ENCODE measurements at places on chromosomes 11 and 22.

DNA sequence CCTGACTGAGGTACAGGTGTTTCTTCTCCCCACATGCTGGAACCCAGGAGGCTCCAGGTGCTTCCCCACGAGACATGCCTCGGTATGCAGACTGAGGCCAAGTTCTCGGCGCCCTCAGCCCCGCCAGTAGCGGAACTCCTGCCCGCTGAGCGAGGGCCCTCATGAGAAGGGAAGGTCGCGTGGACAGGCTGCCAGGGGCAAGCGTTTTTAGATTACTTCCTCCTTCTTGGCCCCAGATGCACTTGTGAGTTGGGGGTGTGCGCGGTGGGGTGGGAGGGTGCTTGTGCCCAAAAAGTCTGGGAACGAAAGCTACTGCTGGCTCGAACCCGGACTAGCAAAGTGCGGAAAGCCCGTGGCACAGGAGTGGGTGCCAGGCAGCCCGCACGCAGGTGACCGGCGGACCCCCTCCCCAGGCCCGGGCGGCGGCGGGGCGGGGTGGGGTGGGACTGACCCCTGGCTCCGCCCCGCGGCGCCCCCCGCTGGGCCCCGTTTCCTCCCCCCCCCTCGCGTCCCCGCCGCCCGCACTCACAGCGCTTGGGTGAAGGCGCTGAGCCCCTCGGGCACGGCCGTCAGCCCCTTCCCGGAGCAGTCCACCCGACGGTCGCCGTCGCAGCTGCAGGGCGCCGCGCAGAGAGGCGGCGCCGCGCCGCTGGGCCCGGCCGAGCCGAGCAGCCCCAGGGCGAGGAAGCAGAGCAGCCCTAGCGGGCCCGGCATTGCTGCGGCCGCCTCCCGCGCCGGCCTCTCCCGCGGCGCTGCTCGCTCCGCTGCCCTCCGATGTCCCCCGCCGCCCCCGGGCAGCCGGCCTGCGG, 797 bp downstream of the LGR4 start:
- ATAC-seq: peak; percentile 70

DNA sequence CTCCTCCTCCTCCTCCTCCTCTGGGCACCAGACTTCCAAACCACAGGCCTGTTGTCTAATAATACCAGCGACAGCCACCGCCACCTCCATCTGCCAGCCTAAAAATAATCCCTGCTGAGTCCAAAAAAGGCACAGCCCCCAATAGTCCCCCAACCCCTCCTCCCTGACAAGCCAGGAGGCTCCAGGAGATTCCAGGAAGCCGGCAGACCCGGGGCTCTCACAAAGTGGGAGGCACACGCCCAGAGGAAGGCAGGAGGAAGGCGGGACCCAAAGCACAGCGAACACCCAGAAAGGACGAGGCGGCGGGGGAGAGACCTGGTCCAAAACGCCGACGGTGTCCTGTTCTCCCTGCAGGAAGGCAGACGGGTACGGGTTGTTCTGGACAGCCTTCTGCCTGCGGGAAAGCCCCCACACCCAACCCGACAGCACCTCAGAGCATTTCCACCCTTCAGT, 5.9 kb downstream of the IGSF9B start:
- no peak for ATAC-seq

GRCh38 chr22:48181263-48181955, 1419.0 kb downstream of the TBC1D22A start:
- ATAC-seq: no peak

DNA sequence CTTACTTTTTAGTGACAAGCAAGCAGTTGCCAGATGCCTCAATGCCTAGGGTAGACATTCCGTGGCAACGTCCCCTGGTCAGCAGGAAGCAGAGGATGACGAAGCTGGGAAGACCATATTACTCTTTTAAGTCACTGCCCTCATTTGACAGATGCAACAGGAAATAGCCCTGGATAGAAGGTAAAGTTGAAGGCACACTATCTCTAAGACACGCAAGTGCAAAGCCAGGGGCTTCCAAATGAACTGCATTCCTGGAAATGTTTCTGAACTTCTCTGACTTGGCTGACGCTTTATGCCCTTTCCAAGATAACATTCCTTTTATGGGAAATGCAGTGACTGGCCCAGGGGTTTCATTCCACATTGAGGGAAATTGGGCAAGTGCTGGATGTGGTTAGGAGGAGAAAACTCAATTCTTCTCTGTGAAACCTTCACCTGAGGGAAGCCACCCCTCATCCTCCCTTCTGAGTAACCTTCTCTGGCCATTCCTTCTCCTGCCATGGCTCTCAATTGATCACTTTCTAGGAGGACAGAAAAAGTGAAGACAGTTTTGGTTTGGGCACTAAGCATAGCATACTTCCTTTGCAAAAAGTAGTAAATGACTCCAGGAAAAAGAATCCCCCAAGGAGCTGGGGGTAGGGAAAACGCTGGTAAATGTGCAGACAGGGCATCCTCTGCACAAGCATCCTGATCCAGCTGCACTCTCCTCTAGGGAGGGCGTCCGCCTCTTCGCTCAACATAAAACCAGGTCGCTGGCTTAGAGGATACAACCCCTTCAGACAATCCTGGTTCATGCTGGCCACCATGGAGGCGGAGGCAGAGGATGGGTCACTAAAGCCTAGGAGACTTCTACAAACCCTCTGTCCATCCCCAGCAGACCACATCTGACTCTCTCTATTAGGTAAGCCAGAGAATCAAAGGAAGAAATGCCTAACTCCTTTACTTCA, 14.5 kb downstream of the PCSK7 start:
- no peak for ATAC-seq

GRCh38 chr22:24303007-24303406, 32.4 kb downstream of the SPECC1L start:
- no peak for ATAC-seq

DNA sequence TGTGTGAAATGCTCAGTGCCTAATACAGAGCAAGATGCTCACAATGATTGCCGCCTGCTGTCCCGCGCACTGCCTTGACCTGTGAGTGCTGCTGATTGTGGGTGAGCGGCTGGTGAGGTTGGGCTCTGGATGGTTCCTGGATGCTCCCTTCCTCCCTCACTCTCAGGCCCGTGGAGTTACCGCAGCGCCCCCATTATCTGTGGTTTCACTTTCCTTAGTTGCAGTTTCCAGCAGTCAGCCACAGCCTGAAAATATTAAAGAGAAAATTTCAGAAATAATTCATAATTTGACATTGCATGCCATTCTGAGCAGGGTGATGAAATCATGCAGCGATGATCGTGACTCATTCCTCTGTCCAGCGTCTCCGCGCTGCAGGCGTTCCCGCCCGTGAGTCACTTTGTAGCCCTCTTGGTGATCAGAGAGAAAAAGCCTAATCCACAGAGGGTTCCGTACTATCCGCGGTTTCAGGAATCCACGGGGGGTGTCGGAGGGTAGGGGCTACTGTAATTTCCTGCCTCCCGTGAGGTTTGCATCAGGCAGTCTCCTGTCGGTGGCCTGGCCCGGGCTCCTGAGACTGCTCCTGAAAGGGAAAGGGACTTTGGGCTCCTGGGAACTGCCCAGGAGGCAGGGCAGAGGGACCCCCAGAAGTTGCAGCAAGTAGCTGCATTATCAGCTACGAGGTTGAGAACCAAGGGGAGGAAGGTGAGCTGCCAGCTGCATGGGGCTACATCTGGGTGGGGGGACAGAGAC, 10.6 kb downstream of the RPL3 start:
- no peak for ATAC-seq

DNA sequence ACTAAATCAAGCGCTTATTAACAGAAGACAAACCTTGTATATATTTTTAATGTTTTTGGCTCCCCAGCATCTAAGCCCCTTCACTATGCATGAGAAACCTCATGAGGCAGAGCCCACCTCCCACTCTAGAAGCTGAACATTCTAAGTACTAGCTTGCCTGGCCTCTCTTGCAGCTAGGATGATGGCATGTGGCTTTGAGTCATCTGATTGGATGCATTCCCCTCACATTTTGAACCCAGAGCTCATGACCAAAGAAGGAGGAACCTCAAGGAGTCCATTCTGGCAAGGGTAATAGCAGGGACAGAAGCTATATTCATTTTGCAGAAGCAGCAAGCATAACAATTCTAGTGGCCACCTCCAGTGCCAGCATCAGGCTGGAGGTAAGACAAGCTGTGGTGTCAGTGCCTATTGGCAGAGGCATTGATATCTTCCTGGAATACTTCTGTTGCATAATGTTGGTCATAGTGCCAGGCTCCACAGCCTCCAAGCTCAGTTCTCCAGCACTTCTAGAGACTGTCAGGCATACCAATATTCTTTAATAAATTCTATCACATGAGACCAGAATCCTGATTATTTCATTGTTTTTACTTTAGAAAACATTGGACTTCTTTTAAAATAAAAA, 14.2 kb upstream of the ZC3H12C start:
- ATAC-seq: no peak

DNA sequence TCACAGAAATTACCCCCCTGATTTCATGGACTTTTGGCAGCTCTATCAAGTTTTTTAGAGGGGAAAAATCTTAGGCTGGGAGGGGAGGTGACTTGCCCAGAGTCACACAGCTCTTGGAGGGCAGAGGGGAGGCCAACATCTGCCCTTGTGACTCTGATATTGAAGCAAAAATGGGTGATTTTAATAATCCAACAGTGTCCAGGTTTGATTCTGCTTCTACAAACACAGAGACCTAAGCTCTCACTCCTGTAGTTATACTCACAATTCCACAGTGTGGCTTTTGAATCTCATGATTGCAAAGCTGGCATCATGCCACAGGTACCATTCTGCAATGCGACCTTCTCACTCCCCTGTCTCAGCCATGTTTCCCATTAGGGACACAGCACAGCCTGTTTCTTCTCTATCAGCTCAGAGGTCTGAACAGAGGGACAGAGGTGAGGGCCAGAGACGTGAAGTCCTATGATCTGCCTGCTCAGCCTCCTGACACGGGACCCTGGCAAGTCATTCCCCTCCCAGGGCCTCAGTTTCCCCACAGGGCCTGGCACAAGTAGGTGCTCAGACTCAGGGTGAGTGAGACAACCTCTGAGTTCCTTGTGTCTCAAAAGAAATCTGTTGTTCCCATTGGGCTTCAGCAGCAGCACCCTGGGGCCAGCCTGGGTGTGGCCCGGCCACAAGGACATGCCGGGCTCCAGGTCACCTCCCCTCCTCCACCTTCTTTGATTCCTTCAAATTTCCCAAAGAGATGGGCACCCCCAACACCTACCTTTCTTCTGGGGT, 766 bp downstream of the APOL2 start:
- peak; percentile 8 for ATAC-seq

DNA sequence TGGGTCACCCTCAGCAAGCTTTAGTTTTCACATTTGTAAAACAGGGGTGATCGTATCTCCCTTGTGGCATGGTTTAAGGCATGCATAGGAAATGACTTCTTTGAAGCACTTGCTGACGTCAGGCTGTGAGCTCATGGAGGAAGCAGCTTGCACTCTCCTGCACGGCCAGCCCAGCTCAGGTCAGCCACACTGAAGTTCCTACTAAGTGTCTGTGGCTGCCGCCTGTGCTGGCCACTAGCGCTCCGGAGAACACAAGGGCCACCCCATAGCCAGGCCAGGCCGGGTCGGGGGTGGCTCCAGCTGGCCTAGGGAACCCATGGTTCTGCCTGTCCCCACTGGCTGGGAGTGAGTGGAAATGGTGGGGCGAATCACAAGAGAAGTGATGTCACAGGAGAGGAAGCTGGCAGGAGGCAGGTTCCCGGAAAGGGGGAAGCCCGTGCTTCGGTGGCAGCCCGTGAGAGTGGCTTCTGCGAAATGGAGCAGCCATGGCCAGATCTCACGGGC, 28.2 kb downstream of the KCTD17 start:
- peak; percentile 70 for ATAC-seq

- ATAC-seq: no peak
Measured at GRCh38 chr11:28269586-28269985, 161.4 kb downstream of the METTL15 start.

GRCh38 chr11:129720156-129720555, 95.5 kb upstream of the TMEM45B start:
- ATAC-seq: no peak

DNA sequence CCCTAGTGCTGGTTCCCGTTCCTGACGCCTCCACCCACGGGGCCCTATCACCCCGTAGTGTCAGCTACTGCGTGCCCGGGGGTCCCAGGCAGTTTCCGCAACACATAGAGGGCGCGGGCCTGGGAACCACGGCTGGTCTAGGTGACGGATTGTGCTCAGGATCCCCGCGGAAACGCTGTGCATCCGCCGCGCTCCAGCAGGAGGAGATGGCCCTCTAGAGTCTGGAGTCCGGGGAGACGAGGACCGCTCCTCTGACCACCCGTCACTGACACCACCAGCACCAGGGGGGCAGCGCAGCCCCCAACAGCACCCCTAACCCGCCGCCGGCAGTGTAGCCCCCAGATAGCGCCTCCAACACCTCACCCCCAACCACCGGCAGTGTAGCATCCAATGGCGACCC, 4.4 kb upstream of the RFPL3 start:
- no peak for ATAC-seq

DNA sequence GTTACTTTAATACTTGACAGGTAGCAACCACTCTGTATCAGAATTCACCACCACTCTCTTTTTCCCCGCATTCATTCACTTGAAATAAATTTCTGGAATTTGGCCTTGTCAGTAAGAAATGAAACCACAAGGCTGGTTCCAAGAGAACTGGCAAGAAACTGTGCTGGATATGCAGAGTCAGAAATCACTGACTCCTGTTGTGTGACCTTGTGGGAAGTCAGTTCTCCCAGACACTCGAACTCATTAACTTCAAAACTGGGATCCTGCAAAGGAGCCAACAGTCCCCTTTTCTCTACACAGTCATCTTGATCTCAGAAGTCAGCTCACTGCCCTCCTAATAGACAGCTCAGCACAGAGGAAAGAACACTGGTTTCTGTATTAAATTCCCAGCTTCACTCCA, 142.7 kb downstream of the LRRC4C start:
- no peak for ATAC-seq

GRCh38 chr11:1771273-1771672, 7.5 kb upstream of the CTSD start:
- ATAC-seq: no peak

- ATAC-seq: peak; percentile 93
Measured at GRCh38 chr11:12693479-12694182, 19.4 kb downstream of the TEAD1 start.

DNA sequence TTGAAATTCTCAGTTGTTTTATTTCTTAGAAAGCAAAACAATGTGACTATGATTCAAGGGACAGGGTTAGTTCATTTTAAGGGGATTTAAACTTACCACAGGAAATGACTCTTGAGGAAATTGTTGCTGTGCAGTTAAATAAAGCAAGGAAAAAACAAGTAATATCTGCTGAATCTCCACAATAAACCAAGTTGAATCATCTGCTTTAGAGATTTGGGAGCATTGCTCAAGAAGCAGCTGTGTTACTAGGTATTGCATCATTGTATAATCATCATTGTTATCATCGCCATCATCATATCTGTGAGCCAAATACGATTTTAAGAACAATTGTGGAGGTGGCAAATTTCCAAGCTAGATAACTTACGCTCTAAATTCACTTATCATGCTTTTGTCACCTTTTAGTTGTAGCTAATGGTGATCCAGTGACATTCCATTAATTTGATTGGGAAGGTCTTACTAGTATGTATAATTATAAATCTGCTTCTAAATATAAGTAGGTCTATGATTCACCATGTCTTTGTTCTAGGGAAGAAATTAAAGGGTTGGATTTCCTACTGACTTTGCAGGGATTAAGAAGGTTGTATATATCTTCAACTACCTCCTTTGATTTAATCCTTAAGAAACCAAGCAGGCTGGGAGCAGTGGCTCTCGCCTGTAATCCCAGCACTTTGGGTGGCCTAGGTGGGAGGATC, 19.9 kb downstream of the MMP10 start:
- peak; percentile 44 for ATAC-seq
